T-cell (primary cell): ENCODE measurements at places on chromosomes 1 and 21.

GRCh38 chr1:116314305-116314919, 58.6 kb upstream of the ATP1A1 start:
- H3K4me3 ChIP-seq: no peak overlapping the region
- no peaks in the 10 kb centered on the region for H3K27me3 ChIP-seq
- no peaks in the 10 kb centered on the region for H3K36me3 ChIP-seq

DNA sequence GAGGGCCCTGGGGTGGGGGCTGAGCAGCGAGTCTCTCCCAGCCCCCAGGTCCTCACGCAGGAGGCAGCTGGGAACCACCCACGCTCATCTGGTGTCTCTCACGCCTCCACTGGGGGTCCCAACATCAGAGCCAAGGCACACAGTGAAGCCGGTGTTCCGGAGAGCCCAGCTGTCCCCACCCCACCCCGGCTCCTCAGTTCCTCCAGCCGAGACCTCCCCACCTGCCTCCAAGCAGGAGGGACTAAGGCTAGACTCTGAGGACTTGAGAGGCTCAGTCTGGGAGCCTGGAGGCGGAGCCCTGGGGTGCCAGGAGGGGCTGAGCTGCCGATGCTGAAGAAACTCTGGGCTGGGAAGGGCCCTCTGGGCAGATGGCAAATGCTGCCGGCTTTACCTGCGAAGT, 1.6 kb upstream of the HPCA start:
- H3K4me3 ChIP-seq: no peak overlapping the region
- H3K27me3 ChIP-seq: peaks cover 72% of the 10 kb centered on the region
- no peaks in the 10 kb centered on the region for H3K36me3 ChIP-seq
- no peaks in the 10 kb centered on the region for H3K4me1 ChIP-seq
- no peak overlapping the region for H3K27ac ChIP-seq

DNA sequence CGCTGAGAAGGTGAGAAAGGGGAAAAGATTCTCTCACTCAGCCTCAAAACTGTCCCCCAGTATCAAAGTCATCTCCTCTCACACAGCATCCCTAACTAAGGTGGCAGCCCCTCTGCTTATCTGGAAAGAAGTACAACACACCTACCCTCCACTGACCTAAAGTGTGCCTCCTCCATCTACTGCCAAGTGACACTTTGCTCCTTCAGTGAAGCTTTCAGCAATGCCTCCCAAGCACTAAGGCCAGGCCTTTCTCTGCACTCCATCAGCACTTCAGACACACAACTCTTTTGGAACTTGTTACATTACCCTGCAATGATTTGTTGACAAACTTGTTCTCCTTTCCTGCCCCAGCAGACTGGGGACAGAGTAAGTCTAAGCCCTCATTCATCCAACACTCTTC, 1.4 kb downstream of the SH3BP5L start:
- peaks cover 33% of the 10 kb centered on the region for H3K4me1 ChIP-seq
- H3K27me3 ChIP-seq: no peaks in the 10 kb centered on the region
- no peak overlapping the region for H3K27ac ChIP-seq
- no peak for DNase-seq

DNA sequence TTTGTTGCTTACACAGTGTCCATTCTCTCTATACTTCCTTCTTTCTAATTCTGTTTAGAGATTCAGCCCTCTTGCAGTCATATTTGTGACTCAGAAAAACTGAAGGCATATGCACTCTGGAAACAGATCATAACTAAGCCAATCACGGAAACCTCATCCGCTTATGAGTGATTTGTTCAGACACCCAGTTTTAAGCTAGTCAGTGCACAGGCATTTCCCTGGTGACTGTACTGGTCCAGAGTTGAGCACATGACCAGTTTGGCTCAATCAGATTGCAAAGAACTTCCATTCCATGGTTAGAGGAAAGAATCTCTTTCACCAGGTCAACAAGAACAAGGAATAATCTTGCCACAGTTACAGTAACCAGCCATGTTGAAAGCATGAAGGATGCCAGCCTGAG, 69.2 kb upstream of the SGIP1 start:
- H3K4me3 ChIP-seq: no peak overlapping the region
- H3K27ac ChIP-seq: no peak overlapping the region

GRCh38 chr1:99655376-99655775, 9.5 kb downstream of the PALMD start:
- H3K4me3 ChIP-seq: no peak overlapping the region
- no peak overlapping the region for H3K27ac ChIP-seq
- H3K4me1 ChIP-seq: no peaks in the 10 kb centered on the region
- no peaks in the 10 kb centered on the region for H3K36me3 ChIP-seq
- H3K27me3 ChIP-seq: no peaks in the 10 kb centered on the region

DNA sequence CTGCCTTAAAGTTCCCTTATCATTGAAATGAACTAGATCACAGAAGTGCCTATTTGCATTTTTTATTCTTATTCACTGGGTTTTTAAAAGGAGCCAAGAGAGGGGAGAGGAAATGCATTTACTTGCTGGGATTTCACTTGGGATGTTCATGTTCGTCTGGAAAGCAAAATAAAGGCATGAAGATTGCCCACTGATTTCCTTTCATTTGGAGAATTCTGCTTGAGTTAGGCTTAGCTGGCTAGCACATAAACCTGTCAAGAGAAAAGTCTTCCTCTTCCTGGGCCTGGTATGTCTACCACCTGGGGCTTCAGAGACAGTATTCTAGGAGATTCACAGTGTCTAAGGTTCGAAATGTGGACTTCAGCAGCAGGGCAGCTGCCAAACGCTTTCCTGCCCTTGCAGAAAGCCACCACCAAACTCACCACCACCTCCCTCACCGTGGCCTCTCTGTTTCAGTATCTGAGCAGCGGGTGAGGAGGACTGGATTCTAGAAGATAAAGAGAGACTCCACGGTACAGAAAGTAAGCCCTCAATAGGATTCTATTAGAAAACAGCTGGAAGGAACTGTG, 44.5 kb downstream of the HIVEP3 start:
- H3K36me3 ChIP-seq: no peaks in the 10 kb centered on the region
- H3K4me1 ChIP-seq: no peaks in the 10 kb centered on the region
- no peak for DNase-seq
- no peaks in the 10 kb centered on the region for H3K27me3 ChIP-seq

- H3K27me3 ChIP-seq: no peaks in the 10 kb centered on the region
- H3K4me1 ChIP-seq: no peaks in the 10 kb centered on the region
- H3K4me3 ChIP-seq: no peak overlapping the region
- H3K36me3 ChIP-seq: no peaks in the 10 kb centered on the region
- no peak for DNase-seq
- H3K27ac ChIP-seq: no peak overlapping the region
Measured at GRCh38 chr1:42586016-42586415, 72.2 kb upstream of the PPIH start.

DNA sequence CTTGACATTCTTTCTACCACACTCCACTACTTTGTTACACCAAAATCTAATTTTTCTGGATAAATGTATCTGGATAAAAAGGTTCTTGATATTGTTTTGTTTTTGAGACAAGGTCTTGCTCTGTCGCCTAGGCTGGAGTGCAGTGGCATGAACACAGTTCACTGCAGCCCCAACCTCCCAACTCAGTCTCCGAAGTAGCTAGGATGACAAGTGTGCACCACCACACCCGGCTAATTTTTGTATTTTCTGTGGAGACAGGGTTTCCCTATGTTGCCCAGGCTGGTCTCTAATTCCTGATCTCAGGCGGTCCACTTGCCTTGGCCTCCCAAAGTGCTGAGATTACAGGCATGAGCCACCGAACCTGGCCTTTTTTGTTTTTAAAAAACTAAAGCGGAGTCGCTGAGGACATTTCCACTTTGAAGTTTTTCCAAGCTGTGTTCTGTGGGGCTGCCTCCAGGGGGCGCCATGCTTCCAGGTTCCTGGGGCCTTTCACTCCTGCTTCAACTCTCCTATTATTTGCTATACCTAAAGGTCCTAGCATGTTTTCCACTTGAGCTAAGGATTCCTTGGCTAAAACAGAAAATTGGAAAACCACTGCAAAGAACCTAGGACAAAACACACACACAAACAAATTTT, 14.1 kb upstream of the NCMAP start:
- H3K36me3 ChIP-seq: no peaks in the 10 kb centered on the region
- no peak overlapping the region for H3K4me3 ChIP-seq
- H3K4me1 ChIP-seq: peaks cover 15% of the 10 kb centered on the region
- H3K27me3 ChIP-seq: no peaks in the 10 kb centered on the region

DNA sequence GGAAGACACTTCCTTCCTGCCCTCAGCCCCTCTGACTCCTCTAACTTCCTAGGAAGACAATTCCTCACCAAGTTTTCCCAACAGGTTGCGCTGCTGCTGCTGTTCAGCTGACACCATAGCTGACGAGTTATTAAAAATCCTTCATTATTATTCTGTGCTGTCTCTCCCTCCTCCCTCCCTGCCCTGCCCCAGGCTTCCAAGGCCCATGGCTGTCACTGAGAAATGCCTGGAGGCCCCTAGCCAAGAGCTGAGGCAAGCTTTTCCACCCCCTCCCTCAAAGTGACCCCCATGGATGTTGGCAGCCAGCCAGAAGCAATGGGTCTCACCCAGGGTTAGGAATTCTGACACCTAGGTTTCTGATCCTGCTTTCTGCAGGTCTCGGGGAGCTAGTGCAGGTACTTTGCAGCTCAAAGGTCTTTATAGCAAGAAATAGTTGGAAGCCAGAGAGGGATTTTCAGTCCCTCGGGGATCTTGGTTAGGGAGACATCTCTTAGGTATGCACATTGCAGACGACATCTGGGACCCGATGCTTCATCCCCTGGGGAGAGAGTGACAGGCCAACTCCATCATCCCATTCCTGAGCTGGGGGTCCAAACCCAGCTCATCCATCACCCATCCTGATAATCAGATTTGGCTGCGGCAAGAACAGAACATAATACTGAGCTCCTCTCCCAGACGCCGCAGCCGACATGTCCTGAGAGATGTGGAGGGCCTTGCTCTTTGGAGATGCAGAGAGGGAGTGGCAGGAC, 65.0 kb downstream of the KIRREL1 start:
- H3K36me3 ChIP-seq: no peaks in the 10 kb centered on the region
- H3K27me3 ChIP-seq: no peaks in the 10 kb centered on the region
- no peaks in the 10 kb centered on the region for H3K4me1 ChIP-seq
- no peak overlapping the region for H3K4me3 ChIP-seq
- DNase-seq: no peak

- no peak for DNase-seq
- H3K4me1 ChIP-seq: peaks cover 84% of the 10 kb centered on the region
- H3K27me3 ChIP-seq: no peaks in the 10 kb centered on the region
- H3K4me3 ChIP-seq: peak overlapping the region; percentile 51
- H3K27ac ChIP-seq: peak overlapping the region; percentile 53
Measured at GRCh38 chr1:167510244-167510643, 8.1 kb downstream of the CD247 start.

DNA sequence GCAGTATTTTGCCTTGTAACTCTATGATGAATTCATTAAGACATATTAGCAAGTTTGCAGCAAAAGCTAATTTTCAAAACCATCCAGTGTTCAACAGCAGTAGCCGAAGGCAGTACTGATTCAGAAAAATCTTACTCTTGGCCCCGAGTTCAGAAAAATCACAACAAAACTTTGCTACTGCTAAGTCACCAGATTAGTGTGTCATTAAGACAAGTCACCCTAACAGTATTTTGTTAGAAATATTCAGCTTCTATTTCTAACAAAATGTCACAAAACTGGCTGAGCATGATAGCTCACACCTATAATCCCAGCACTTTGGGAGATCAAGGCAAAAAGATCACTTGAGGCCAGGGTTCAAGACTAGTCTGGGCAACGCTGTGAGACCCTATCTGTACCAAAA, 8.2 kb downstream of the GTF2B start:
- peaks cover 12% of the 10 kb centered on the region for H3K4me1 ChIP-seq
- DNase-seq: no peak
- no peaks in the 10 kb centered on the region for H3K27me3 ChIP-seq
- no peak overlapping the region for H3K27ac ChIP-seq
- no peak overlapping the region for H3K4me3 ChIP-seq

- peaks cover 3% of the 10 kb centered on the region for H3K4me1 ChIP-seq
- no peaks in the 10 kb centered on the region for H3K27me3 ChIP-seq
- H3K36me3 ChIP-seq: no peaks in the 10 kb centered on the region
- H3K4me3 ChIP-seq: no peak overlapping the region
- no peak for DNase-seq
Measured at GRCh38 chr1:212328248-212328647, 43.0 kb downstream of the PPP2R5A start.

DNA sequence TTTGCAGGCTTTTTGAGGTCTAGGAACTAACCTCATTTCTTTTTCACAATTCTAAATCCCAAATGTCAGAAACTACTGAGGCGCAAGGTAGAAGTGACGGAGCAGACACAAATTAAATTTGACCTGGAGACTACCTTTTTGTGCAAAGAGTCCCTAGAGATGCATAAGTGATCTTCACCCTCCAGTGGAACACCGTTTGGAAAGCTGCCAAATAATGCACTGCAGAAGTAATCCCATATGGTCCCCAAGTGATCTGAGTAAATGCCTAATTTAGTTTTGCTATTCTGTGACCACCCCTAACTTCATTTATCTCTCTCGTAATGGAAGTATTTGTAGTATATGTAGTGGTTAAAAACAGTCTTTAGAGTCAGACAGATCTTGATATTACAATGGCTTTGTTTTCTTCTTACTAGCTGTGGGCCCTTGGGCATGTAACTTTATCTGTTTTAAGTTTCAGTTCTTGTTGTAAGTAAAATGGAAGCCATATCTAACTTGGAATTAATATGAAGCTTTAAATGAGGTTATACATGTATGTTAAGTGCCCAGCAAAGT, 70.4 kb upstream of the IPO9 start:
- no peaks in the 10 kb centered on the region for H3K27me3 ChIP-seq
- no peak for DNase-seq
- H3K27ac ChIP-seq: no peak overlapping the region
- no peaks in the 10 kb centered on the region for H3K36me3 ChIP-seq
- no peak overlapping the region for H3K4me3 ChIP-seq
- no peaks in the 10 kb centered on the region for H3K4me1 ChIP-seq

DNA sequence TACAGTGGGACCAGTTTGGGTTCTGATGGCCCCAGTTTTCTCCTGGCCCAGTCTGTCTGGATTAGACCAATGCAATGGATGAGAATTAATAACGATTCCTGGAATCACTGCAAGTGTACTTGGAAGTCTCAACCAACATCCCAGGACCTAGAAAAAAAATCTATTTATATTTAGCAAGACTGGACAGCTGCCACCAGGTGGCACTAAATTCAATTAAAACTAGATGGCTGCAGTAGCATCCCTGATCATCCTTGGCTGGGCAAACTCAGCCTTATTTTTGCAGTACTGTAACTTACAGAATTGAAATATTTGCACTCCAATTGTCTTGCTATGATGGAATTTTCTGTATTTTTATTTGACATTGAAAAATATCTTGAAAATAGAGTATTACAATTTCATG, 165.7 kb downstream of the NCAM2 start:
- H3K36me3 ChIP-seq: no peaks in the 10 kb centered on the region
- no peaks in the 10 kb centered on the region for H3K4me1 ChIP-seq
- peak; percentile 20 for DNase-seq
- no peaks in the 10 kb centered on the region for H3K27me3 ChIP-seq

GRCh38 chr1:101338714-101339430, 102.1 kb downstream of the S1PR1 start:
- H3K36me3 ChIP-seq: no peaks in the 10 kb centered on the region
- H3K4me1 ChIP-seq: no peaks in the 10 kb centered on the region
- no peak for DNase-seq
- peak overlapping the region; percentile 6 for H3K27ac ChIP-seq
- no peaks in the 10 kb centered on the region for H3K27me3 ChIP-seq
